ENCODE measurements at places on chromosomes 3 and 15. TPM values are rescaled to one million over a fixed set of nuclear protein-coding genes. Genes with fewer than 3 reads are reported as not detected.

The C3orf20 gene
- not detected for total RNA-seq

The DISP2 gene
- total RNA-seq, result 8.6 TPM

The EFHB gene
- not detected for total RNA-seq

The MUC20 gene
- 145 TPM for total RNA-seq

The ANKUB1 gene
- not detected for total RNA-seq

The VGLL3 gene
- total RNA-seq, result 138 TPM

The MEX3B gene
- not detected for total RNA-seq

The CNBP gene
- total RNA-seq, result 169 TPM

The GPR27 gene
- not detected for total RNA-seq

The CYP1A2 gene
- total RNA-seq, result not detected

The IL17RB gene
- 26.0 TPM for total RNA-seq

The FOXB1 gene
- not detected for total RNA-seq

DNA sequence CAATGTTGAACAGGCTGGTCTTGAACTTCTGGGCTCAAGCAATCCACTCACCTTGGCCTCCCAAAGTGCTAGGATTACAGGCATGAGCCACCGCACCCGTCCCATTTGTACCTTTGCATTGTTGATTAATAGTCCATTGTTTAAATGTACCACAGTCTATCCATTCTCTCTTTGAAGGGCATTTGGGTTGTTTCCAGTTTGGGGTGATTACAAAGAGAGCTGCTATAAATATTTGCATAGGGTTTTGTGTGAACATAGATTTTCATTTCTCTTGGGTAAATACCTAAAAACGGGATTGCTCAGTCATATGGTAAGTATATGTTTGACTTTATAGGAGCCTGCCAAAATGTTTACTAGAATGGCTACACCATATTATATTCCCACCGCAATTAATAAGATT is 13.7 kb upstream of the PTPRG start:
- no peaks in the 10 kb centered on the region for H3K36me3 ChIP-seq
- no peak overlapping the region for H3K4me3 ChIP-seq
- no peak overlapping the region for H3K27ac ChIP-seq
- no peak for DNase-seq
- H3K4me1 ChIP-seq, result no peaks in the 10 kb centered on the region
- no peaks in the 10 kb centered on the region for H3K27me3 ChIP-seq

DNA sequence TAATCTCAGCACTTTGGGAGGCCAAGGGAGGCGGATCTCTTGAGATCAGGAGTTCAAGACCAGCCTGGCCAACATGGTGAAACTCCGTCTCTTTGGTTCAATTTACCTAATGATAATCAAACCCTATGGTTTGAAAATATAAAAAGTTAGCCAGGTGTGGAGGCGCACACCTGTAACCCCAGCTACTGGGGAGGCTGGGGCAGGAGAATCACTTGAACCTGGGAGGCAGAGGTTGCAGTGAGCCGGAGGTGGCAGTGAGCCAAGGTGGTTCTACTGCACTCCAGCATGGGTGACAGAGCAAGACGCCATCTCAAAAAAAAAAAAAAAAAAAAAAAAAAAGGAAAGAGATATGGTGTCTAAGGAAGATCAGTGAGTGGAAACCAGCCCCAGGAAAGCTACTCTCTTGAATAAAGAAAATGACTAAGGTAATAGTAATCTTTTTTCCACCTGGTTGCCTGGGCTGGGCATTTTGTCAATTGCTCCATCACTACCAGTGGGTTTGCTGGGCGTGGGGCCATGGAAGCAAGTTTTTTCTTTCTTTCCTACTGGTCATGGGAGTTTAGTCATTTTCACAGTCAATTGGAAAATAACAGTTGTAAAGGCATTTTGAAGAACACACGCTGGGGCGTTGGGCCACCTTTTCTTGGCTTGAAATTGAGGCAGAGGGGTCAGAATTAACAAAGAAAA is 387.6 kb upstream of the RGMA start:
- no peaks in the 10 kb centered on the region for H3K36me3 ChIP-seq
- H3K4me3 ChIP-seq, result no peak overlapping the region
- no peak for DNase-seq
- H3K27me3 ChIP-seq, result no peaks in the 10 kb centered on the region
- no peaks in the 10 kb centered on the region for H3K4me1 ChIP-seq

GRCh38 chr15:48059791-48060190 is 61.0 kb upstream of the SLC24A5 start:
- no peak for DNase-seq
- H3K27ac ChIP-seq, result no peak overlapping the region
- no peak overlapping the region for H3K4me3 ChIP-seq
- no peaks in the 10 kb centered on the region for H3K27me3 ChIP-seq
- peaks cover 3% of the 10 kb centered on the region for H3K4me1 ChIP-seq
- H3K36me3 ChIP-seq, result no peaks in the 10 kb centered on the region

GRCh38 chr3:186259612-186260383 is 102.2 kb downstream of the DGKG start:
- peak; percentile 77 for DNase-seq
- no peak overlapping the region for H3K27ac ChIP-seq
- H3K36me3 ChIP-seq, result no peaks in the 10 kb centered on the region
- H3K4me3 ChIP-seq, result no peak overlapping the region

GRCh38 chr3:197590313-197590962 is 34.7 kb upstream of the BDH1 start:
- H3K27ac ChIP-seq, result peak overlapping the region; percentile 83
- DNase-seq, result peak; percentile 86
- peaks cover 8% of the 10 kb centered on the region for H3K4me1 ChIP-seq
- no peaks in the 10 kb centered on the region for H3K36me3 ChIP-seq

- no peak overlapping the region for H3K4me3 ChIP-seq
- H3K36me3 ChIP-seq, result no peaks in the 10 kb centered on the region
- H3K27ac ChIP-seq, result no peak overlapping the region
- no peaks in the 10 kb centered on the region for H3K27me3 ChIP-seq
- no peaks in the 10 kb centered on the region for H3K4me1 ChIP-seq
- DNase-seq, result no peak
Measured at GRCh38 chr15:95503640-95504225, 826.8 kb upstream of the NR2F2 start.

GRCh38 chr3:73622091-73622805 is 2.5 kb downstream of the PDZRN3 start:
- H3K27me3 ChIP-seq, result no peaks in the 10 kb centered on the region
- no peaks in the 10 kb centered on the region for H3K36me3 ChIP-seq
- peak; percentile 46 for DNase-seq
- peaks cover 23% of the 10 kb centered on the region for H3K4me1 ChIP-seq
- peak overlapping the region; percentile 74 for H3K4me3 ChIP-seq

DNA sequence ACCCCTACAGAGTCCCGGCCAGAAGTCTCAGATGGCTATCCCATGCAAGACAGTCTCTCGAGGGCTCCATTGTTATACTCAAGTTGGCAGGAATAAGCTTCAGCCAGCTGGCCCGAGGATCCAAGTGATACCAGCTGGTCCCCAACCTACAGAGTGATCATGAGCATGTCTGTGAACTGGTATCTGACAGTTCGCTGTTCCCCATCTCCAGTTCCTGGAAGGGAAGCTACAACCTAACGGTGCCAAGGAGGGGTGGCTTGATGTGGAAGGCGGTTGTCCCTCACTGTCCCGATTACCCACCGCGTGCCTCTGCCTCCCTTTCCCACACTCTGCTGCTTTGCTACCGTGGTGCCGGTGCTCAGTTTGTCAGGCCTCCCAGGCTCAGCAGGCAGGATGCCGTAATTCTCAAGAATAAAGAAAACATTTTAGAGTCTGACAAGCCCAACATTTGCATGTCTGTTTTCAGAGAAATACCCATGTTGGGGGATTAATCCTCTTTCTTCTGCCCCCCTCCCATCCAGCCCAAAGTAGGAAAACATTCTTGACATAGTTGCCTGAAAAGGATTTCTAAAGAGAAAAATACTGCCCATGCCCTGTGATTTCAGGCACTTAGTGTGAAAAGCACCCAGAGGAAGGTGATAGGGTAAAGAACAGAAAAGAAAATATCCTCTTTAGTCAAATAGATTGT is 49.4 kb upstream of the HES1 start:
- H3K4me1 ChIP-seq, result peaks cover 19% of the 10 kb centered on the region
- H3K27ac ChIP-seq, result no peak overlapping the region
- no peaks in the 10 kb centered on the region for H3K27me3 ChIP-seq
- no peaks in the 10 kb centered on the region for H3K36me3 ChIP-seq
- DNase-seq, result no peak
- no peak overlapping the region for H3K4me3 ChIP-seq

GRCh38 chr3:195372220-195372619 is 70.6 kb downstream of the ACAP2 start:
- no peak overlapping the region for H3K27ac ChIP-seq
- H3K4me3 ChIP-seq, result no peak overlapping the region
- H3K4me1 ChIP-seq, result no peaks in the 10 kb centered on the region
- no peak for DNase-seq
- H3K27me3 ChIP-seq, result no peaks in the 10 kb centered on the region

- no peak overlapping the region for H3K4me3 ChIP-seq
- no peaks in the 10 kb centered on the region for H3K27me3 ChIP-seq
Measured at GRCh38 chr15:29903028-29903427, 80.8 kb upstream of the TJP1 start.

DNA sequence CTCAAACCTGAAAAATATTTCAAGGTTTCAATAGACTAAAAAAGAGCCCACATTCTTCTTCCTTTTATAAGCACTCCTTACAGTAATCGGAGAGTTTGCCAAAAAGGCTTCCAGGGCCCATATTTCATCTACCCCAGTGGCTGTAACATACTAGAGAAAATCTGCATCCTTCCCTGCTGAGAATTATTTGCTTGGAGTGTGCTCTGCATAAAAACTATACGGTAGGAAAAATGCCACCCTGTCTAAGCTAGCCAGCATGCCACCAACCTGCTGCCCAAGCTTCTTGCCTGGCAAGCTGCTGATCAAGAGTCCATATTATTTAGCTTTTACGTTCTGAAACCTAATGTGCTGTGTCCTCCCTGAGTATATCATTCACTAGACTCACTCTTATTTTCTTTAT is 107.1 kb downstream of the FGF12 start:
- no peak overlapping the region for H3K4me3 ChIP-seq
- H3K4me1 ChIP-seq, result no peaks in the 10 kb centered on the region
- H3K27me3 ChIP-seq, result no peaks in the 10 kb centered on the region
- no peaks in the 10 kb centered on the region for H3K36me3 ChIP-seq
- no peak for DNase-seq
- no peak overlapping the region for H3K27ac ChIP-seq

DNA sequence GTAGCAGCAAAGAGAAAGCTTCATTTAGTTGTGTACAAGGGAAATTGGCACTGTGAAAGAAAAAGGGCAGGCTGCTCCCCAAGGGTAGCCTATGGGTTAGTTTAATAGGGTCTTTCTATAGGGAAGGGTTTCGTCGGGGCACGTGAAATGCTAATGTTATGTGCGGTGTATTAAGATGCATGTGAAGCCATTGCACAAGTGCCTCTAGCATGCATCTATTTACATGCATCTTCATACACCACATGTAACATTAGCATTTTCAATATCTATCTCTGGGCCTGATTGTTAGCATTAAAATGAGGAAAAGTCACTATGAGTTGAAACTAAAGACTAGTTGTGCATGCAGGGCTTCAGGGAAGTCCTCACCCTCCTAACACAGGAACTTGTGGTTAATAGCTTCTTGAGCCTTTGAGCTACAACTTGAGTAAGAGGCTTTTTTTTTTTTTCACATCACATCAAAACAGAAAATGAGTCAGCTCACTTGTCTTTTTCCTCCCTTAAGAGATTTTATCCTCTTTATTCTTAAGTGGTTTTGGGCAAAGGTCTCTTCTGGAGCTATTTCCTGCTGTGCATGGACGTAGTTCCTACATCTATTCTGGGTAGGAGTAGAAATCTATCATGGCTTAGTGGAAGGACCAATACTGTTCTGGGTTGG is 613.4 kb downstream of the ZPLD1 start:
- H3K4me1 ChIP-seq, result no peaks in the 10 kb centered on the region
- no peaks in the 10 kb centered on the region for H3K27me3 ChIP-seq
- no peak overlapping the region for H3K27ac ChIP-seq
- H3K36me3 ChIP-seq, result no peaks in the 10 kb centered on the region
- no peak for DNase-seq

GRCh38 chr3:188829576-188829975 is 342.2 kb upstream of the TPRG1 start:
- H3K4me3 ChIP-seq, result no peak overlapping the region
- H3K27me3 ChIP-seq, result no peaks in the 10 kb centered on the region
- H3K27ac ChIP-seq, result no peak overlapping the region

DNA sequence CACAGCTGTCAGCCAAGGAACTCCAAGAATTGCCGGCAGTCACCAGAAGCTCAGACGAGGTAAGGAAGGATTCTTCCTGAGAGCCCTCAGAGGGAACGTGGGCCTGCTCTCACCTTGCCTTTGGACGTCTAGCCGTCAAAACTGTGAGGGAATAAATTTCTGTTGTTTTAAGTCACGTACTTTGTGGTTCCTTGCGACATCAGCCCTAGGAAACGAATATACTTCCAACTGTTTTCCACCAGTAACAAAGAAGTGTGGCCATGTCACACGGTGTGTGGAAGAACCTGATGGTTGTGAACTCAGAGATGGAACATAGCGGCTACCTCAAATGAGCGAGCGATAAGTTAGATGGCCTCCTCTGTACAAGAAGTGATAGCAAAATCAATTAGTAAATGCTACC is 41.0 kb upstream of the B3GNT5 start:
- no peaks in the 10 kb centered on the region for H3K4me1 ChIP-seq
- H3K27ac ChIP-seq, result peak overlapping the region; percentile 35
- DNase-seq, result no peak
- no peak overlapping the region for H3K4me3 ChIP-seq
- H3K36me3 ChIP-seq, result no peaks in the 10 kb centered on the region

- no peak overlapping the region for H3K27ac ChIP-seq
- H3K4me1 ChIP-seq, result no peaks in the 10 kb centered on the region
- H3K4me3 ChIP-seq, result no peak overlapping the region
- no peak for DNase-seq
- no peaks in the 10 kb centered on the region for H3K36me3 ChIP-seq
Measured at GRCh38 chr3:177642042-177642803, 444.9 kb upstream of the TBL1XR1 start.

- H3K36me3 ChIP-seq, result no peaks in the 10 kb centered on the region
- H3K4me1 ChIP-seq, result no peaks in the 10 kb centered on the region
- no peak for DNase-seq
- H3K4me3 ChIP-seq, result no peak overlapping the region
Measured at GRCh38 chr15:70433586-70434324, 329.6 kb downstream of the UACA start.
